ENCODE measurements at places on chromosomes 11 and 22. TPM values are rescaled to one million over a fixed set of nuclear protein-coding genes. Genes with fewer than 3 reads are reported as not detected.

Gene PLEKHB1
- 0.80 TPM for total RNA-seq

Gene CTSC
- 56.0 TPM for total RNA-seq

Gene ART1
- total RNA-seq = not detected

Gene GLYAT
- not detected for total RNA-seq

- DNase-seq = no peak
These were observed 418.5 kb upstream of the SYN3 start for GRCh38 chr22:33476716-33477115.

GRCh38 chr11:24593332-24593731, 96.5 kb downstream of the LUZP2 start:
- no peak for DNase-seq

- no peak for DNase-seq
These were observed 802 bp upstream of the PIM3 start for GRCh38 chr22:49959782-49960158.

GRCh38 chr11:71913756-71914526, 14.5 kb downstream of the XNDC1N start:
- no peak for DNase-seq

DNA sequence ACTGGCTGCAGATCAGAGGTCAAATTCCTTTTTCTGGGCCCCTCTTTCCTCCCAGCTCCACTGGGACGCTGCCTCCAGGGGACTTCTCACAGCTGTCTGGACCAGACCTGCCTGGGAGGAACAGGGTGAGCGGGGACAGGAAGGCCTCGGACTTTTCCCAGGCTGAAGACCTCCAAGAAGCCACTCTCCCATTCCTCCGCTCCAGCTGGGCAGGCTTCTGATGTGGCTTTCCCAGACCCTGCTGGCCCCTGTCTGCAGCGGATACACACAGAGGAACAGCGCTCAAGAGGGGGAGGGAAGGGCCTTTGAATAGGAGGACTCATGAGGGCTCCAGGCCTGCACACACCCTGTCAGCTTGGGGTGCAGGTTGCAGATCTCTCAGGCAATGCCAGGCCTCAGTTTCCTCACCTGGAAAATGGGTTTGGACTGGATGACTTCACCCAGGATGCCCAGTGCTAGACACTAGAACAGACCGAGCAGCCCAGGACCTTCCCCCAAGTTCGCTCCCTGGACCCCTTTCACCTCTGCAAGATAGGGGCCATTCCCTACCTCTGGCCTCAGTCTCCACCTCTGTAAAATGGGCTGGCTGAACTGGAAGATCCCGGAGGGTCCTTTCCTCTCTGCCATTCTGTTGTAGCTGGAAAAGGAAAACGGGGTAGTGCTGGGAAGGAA, 36.6 kb downstream of the MB start:
- no peak for DNase-seq

GRCh38 chr11:122308226-122308625, 192.2 kb upstream of the BLID start:
- DNase-seq = no peak

GRCh38 chr11:73343076-73343873, 32.9 kb upstream of the RELT start:
- no peak for DNase-seq

DNA sequence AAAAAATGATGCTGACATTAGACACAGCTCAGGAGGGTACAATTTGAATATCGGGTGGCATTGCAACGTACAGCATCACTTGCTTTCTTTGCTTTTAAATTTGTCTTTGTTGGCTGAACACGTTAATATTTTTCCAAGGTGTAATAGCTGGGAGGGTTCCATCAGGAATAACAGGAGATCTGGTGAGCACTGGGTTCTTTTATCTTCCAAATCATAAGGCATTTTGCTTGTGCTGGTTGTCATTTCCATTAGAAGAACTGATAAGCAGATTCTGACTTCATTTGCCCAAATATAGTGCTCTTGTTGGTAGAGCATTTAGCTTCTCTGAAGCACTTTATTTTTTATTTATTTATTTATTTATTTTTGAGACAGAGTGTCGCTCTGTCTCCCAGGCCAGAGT, 48.9 kb downstream of the LMO2 start:
- no peak for DNase-seq

DNA sequence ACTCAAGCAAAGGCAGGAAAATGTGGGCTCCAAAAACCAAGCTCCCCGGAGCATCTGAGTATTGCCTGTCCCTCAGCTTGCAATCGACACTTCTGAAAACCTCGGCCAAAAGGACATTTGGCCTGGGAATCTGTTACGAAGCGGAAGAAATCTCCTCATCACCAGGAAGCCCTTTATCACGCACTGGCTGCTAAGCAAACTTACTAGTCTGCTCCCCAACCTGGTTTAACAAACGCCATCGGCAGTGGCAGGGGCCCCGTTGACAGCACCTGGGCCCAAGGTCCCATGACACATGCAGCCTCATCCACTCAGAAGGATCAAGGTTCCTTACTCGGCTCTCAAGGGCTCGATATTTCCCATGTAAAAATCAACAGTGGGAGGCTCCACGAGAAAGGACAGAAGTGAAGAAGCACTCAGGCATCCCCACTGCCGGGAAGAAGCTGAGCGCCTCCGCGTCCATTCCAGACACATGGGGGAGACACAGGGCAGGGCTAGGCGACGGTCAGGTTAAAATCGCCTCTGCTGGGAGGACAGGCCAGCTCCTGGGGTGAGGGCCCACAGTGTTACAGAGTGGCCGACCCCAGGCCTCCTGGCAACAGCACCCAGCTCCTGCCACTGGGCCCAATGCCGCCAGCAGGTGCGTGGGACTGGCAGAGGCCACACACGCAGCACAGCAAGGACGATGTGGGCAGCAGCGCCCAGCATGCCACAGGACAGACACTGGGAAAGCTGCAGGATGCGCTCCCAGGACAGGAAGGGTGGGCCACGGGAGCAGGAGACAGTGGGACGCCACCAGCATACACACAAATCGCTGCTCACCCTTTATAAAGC, 27.1 kb downstream of the BRD1 start:
- no peak for DNase-seq

DNA sequence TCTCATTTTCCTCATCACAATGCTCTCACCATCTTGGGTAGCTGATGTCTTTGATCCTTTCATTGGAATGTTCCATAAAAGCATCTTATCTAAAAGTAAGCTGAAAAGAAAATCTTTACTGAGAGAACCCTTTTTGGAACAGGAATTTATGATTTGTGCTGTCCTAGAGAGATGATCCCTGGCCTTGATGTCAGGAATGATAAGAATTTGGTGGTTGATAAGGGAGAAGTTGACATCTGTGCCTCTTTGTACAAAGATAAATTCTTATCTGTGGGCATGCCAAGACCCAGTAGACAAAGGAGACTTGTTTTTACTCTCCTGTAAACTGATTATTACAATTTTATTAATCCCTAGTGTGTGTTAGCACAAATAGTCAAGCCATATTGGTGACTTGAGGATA, 36.9 kb downstream of the NAALAD2 start:
- no peak for DNase-seq

DNA sequence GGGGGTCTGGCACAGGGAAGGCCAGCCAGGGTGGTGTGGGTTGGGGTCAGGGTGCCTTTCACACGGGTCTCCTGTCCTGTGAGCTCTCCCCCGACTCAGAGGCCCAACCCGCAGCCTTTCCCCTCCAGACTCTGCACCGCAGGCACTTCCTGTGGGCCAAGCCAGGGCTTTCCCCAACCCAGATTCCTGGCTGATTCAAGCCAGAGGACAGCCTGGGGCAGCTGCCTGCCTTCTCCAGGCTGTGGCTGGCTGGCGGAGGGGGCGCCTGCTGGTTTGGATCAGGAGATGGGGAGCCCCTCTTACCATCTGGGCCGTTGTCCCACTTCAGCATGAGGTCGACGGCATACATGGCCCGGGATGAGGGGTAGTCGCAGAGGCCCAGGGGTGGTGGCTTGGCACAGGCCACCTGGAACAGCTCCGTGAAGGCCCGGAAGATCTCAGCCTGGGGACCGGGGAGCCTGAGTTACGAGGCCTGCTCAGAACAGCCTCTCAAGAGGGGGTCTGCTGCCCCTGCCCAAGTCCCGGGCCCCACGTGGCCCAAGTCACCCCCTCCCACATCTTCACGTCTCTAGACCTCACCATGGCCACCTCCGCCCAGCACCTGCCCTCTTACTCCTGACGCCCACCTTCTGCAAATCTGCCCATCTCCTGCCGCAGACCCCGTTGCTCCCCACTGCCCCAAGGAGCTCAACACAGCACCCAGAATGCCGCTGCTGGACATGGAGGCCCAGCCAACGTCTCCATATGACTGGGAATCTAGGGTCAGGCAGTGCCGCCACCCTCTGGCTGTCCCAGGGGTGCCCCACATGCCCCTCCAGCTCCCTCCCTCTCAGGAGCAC, 17.3 kb downstream of the TSPO start:
- DNase-seq = no peak

DNA sequence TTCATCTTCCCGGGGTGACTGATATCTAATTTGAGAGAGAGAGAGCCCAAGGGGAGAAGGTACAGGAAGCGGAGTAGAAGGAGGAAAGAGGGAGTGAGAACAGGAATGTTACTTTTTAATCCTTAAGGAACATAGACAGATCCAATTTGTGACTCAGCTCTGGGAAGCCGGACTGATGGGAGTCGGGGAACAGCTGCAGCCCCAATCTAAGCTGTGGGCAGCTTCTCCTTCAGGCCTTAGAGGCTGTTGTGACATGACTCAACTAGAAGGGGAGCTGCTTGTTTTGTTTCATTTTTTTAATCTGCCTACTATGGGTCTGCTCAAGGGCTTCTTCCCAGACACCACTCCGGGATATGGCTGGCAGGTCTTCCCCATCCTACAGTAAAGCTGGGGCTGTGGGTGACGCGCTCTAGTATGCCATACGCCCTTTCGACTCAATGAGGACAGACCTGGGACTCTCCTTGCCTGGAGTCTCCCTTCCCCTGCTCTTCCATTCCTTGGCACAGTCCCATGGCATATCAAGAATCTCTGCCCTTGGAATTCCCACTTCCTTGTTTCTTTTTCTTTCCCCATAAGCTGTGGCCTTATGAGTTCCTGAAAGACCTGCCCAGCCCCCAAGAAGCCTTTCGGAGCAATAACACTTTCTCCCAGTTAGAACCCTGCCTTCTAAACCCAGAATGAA, 103.3 kb upstream of the AKIP1 start:
- no peak for DNase-seq

- DNase-seq = no peak
These were observed 192.7 kb downstream of the C11orf91 start for GRCh38 chr11:33507967-33508366.

GRCh38 chr22:46750863-46751443, 11.5 kb upstream of the TBC1D22A start:
- DNase-seq = no peak

- no peak for DNase-seq
These were observed 532.2 kb upstream of the API5 start for GRCh38 chr11:42779555-42779954.

GRCh38 chr11:46485856-46486443, 94.4 kb upstream of the CHRM4 start:
- no peak for DNase-seq

- DNase-seq = no peak
These were observed 27.0 kb upstream of the MOB2 start for GRCh38 chr11:1513326-1514296.

GRCh38 chr11:911031-911889, 650 bp upstream of the CHID1 start:
- DNase-seq = no peak

DNA sequence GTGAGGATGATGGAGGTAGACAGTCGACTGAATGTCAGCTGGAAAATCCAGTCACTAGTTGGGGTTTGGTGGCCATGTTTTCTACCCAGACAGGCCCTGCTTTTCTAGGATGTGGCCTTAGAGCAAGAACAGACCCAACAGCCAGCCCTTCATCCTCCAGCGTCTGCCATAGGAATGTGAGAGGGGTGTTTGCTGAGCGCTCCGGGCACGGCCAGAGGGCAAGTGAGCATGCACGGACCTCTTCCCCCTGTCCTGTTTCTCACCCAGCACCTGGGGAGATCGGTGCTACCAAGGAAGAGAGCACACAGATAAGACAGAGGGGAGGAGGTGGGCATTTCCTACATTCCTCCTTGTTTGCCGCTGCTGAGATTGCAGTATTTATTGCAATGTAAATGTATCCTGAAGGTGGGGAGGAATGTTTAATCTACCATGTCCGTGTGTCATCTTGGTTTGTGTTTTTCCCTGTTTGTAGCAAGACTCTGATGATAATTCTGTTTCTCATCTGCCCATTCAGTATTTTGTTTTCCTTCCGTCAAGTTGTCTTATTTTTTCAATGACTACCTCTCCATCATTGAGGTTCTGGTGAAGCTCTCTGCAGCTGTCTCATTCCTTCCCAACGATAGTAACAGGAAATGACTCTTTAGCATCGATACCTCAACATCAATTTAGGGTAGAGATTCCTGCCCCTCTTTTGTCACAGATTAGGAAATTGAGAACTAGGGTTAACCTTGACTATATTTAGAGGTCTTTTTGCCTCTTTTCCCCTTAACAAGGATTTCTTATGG, 4.9 kb upstream of the ATF4 start:
- no peak for DNase-seq

DNA sequence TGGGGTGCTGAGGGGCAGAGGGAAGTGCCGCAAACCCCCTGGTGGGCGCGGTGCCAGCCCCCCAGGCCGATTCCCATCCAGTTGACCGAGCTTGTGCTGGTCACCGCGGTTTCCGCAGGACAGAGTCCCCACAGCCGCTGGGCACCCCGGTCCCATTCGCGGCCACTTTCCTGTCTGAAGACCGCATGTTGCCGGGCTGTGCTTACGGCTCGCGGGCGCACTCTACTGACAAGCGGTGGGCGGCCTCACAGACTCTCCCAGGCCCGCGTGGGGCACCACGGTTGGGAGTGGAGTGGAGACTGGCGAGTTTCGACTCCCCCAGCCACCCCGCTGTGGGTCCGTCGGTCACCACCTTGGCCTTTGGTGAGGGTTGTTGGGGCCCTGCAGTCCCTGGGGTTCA, 648 bp upstream of the H19 start:
- no peak for DNase-seq

- no peak for DNase-seq
These were observed 143.4 kb upstream of the ANO3 start for GRCh38 chr11:26188554-26188953.

DNA sequence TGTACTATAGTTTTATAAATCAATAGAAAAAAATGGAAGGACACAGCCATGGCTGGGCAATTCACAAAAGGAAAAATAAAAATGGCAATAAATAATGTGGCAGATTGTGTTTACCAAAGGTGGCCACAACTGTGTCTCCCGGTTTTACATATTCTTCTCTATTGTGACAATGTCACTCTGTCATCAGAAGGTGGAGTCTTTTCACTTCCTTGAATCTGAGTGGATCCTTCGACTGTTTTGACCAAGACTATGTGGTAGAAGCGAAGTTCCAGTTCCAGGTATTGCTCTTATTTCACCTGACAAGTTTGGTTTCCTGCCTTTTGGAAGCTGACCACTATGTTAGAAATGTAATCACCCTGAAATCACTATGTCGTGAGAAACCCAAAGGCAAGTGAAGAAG, 31.0 kb upstream of the HSD17B12 start:
- no peak for DNase-seq
